ENCODE measurements at places on chromosomes 7 and 10.

- no peak for DNase-seq
These were observed 116.6 kb upstream of the CDK1 start for GRCh38 chr10:60661637-60662036.

DNA sequence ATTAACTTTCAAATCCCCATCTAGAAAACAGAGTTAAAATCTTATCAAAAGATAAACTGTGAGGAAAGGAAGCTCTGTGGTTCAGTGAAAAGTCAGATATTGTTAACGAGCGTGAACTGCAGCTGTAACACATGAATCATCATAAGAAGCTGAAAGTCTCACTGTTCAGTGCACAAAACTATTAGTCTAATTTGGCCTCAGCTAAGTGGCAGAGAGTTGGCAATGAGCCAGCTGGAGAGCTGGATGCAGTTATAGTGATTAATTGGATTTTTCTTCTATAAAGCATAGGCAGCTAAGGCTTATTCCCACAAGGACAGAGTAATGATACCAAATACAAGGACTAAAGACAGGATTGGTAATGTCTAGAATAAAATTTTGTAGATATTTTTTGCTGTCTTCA, 101.1 kb upstream of the ABCB5 start:
- DNase-seq: no peak

DNA sequence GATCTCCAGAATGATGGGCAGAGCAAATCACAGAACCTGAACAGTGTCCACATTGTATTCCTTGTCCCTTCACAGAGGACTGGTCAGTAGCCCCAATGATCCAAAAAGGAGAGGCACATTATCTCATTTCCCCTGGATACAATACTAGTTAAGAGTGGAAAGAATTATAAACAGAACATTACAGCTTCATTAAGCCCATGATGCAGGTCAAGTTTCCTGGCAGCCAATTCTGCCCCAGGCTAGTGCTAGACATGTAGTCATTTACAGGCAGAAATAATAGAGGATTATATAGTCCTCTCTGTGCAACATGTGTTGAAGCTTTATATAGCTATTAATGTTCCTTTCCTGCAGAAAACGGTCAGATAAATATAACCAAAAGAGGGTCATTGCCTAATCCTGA, 124.3 kb upstream of the WNT16 start:
- DNase-seq: no peak

GRCh38 chr10:33139181-33139646, 181.2 kb upstream of the ITGB1 start:
- no peak for DNase-seq

DNA sequence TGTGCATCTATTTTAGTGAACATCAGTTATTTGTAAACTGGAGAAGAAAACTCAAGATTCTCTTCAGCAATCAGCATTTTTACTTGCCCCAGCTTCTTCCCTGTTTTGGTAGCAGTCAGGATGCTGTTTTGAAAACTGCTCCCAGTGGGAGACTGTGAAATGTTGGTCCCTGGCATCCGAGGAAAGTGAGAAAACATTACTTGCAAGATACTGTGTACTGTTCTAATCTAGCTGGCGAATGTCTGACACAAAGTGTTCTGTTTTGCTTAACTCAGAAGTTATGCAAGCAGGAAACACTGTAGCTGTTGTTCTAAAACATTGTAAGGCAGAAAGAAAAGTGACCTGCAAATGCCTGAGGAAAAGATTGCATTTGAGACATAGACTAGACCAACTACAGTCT, 171.8 kb upstream of the POM121L12 start:
- DNase-seq: no peak

GRCh38 chr7:129443612-129444011, 9.4 kb downstream of the STRIP2 start:
- no peak for DNase-seq

DNA sequence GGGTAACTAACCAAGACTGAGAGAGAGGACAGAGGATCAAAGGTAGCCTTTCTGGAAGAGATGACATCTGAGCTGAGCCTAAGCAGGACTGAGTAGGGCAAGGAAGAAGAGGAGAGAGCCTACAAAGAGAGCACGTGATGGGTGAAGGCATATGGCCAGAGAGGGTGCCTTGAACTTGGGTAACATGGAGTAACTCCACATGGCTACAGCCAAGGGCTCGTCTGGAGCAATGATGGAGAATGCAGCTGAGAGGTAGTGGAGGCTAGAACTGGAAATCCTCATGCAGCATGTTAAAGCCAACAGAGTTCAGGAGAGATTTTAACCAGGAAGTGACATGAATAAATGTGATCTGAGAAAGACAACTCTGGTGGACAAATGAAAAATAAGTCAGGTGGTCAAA, 77.8 kb downstream of the LRRC17 start:
- DNase-seq: no peak

GRCh38 chr7:84085147-84085546, 109.4 kb downstream of the SEMA3A start:
- no peak for DNase-seq

DNA sequence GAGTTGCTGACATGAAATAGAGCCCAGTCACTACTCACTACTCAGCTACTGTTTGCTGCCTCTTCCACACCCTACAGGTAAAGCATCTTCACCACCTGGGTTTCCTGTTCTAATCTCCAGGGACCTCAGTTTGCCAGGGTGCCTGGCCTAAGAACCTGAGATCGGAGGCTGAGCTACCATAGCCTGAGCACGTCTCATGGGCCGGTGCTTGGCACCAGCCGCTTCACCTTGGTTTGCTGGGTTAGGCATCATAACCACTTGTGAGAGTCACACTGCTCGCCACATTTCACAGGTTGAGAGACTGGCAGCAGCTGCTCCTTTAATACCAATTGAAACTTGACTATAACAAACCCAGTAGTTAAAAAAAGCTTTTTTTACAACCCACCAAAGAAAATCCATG, 75.1 kb downstream of the EMX2 start:
- peak; percentile 58 for DNase-seq

GRCh38 chr7:1592299-1592871, 22.6 kb upstream of the PSMG3 start:
- DNase-seq: no peak

DNA sequence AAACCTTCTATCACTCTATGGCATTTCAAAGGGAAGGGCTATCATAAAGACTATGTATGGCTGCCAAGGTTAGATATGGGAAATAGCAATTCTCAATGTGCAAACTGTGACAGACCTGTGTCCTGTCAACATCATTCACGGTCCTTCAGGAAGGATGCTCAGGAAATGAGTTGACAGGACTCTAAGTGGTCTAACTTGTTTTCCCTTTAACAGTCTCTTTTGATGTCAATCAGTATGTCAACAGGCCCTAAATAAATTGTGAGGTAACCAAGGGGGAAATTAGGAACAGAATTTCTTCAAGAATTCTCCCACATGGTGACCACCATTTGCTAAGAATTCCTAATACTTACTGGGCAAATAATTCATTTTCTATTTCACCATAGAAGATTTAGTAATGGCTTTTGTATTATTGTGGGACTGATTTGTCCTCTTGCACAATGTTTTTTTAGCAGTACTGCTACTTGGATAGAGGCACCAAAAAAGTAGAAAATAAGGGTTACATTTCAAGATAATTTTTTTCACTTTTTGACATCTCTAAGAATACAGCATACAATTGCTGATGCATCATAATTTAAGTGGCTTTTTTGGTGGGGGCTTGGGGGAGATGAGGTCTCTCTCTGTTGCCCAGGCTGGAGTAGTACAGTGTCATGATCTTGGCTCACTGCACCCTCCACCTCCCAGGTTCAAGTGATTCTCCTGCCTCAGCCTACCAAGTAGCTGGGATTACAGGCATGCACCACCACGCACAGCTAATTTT, 275.8 kb downstream of the CACNA2D1 start:
- no peak for DNase-seq

Measured in left forelimb (tissue), 1 donor.